Stimulated activated CD8-positive, alpha-beta memory T cell treated with anti-CD3 and anti-CD28 coated beads, Interleukin-15, amount 100 ng/mL, for 24 hours (primary cell): ENCODE measurements at places on chromosomes 2 and 18.
A peak's percentile ranks its signal among the peaks of the same experiment; 100 is the strongest.

DNA sequence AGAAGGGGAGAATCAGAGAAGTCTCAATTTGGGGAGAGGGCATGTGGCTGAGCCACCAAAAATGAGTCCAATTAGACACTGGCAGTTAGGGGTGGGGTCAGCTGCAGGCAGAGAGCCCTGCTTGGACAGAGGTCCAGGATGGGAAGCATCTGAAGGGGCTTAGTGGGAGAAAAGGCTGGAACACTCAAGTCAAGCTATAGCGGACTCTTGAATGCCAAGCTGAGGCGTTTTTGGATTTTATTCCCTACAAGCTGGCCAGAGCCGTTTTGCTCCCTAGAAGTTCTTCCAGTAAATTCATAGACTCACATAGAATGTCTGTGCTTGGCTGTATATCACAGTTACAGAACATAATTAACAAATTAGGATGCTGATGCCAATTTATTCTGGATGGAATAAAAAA, 172.8 kb downstream of the ACOXL start:
- DNase-seq, result no peak

GRCh38 chr2:217798743-217799562, 203.8 kb downstream of the TNS1 start:
- no peak for DNase-seq

DNA sequence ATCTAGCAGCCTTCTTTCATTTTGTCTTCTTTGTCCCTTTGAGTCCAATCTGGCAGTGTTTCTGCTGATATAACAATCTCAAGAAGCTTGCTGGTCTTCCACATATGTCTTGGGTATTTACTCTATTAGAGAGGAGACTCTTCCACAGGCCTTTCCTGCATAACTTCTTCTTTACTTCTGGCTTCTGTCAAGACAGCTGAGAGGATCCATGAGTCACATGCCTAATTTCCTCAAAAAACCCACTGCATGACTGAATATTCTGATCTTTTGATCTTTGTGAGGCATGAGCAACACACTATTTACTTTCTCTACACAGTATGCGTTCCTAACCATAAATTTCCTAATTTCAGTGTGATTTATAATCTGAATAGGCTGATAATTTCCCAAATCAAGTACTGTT, 5.1 kb upstream of the DCC start:
- no peak for DNase-seq

- DNase-seq, result no peak
Measured at GRCh38 chr18:35581546-35581897, at the start of gene GALNT1. TSS of gene GALNT1 (plus strand) at chr18:35581740. CDS start at chr18:35654663, 72,923 bp downstream.

DNA sequence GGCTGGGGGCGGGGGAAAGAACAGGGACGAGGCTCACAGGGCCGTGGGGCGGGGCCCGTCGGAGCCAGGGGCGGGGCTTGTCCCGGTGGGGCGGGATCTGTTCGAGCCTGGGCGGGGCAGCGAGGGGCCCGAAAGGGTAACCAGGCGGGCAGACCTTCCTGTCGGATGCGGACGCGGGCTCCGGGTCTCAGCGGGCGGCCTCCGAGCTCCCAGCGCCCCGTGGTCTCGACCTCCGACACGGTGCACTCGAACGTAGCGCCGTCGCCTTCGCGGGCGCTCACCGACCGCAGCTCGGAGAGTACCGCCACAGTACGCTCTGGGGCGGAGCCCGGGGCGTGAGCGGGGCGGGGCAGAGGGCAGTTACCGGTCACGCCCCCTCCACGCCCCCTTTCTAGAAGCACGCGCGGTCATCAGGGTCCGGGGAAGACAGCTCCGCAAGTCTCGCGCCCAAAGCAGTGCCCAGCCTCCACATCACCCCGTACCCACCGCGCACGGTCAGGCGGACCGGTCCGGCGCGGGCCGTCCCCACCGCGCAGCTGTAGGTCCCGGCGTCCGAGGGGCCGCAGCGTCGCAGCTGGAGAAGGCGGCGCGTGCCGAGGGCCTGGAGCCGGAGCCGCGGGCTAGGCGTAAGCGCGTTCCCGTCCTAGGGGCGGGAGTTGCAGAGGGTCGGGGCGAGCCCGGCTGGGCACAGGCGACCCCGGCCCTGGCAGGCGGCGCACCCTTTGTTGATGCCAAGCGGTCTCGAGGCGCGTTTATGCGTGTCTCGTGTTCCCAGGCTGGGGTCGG, 8.7 kb downstream of the TMEM198 start:
- peak; percentile 66 for DNase-seq

- DNase-seq, result no peak
Measured at GRCh38 chr2:172094294-172095145, 8.2 kb downstream of the DLX2 start.

GRCh38 chr2:96819876-96820511, 3.9 kb downstream of the CNNM3 start:
- DNase-seq, result no peak

DNA sequence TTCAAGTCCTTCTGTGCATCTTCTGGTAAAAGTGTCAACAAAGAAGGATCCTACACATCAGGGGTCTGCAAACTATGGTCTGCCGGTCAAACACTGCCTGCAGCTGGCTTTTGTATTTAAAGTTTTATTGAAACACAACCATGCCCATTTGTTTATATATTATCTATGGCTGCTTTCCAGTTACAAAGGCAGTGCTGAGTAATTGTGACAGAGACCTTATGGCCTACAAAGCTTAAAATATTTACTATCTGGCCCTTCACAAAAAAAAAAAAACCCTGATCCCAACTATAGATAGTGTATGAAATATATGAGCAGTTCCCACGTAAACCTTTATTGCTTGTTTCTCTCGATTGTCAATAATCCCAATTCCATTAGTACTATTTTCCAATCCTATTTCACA, 101.4 kb downstream of the RBMS1 start:
- DNase-seq, result no peak

GRCh38 chr2:235514627-235515363, 21.0 kb downstream of the AGAP1 start:
- no peak for DNase-seq

- DNase-seq, result no peak
Measured at GRCh38 chr2:75497256-75497655, 63.5 kb downstream of the EVA1A start.

- DNase-seq, result no peak
Measured at GRCh38 chr18:44502790-44503189, 177.9 kb upstream of the SETBP1 start.

- no peak for DNase-seq
Measured at GRCh38 chr2:102235491-102235890, 48.7 kb downstream of the IL1RL2 start.

- DNase-seq, result no peak
Measured at GRCh38 chr2:146634230-146635097, 1210.4 kb upstream of the ACVR2A start.

DNA sequence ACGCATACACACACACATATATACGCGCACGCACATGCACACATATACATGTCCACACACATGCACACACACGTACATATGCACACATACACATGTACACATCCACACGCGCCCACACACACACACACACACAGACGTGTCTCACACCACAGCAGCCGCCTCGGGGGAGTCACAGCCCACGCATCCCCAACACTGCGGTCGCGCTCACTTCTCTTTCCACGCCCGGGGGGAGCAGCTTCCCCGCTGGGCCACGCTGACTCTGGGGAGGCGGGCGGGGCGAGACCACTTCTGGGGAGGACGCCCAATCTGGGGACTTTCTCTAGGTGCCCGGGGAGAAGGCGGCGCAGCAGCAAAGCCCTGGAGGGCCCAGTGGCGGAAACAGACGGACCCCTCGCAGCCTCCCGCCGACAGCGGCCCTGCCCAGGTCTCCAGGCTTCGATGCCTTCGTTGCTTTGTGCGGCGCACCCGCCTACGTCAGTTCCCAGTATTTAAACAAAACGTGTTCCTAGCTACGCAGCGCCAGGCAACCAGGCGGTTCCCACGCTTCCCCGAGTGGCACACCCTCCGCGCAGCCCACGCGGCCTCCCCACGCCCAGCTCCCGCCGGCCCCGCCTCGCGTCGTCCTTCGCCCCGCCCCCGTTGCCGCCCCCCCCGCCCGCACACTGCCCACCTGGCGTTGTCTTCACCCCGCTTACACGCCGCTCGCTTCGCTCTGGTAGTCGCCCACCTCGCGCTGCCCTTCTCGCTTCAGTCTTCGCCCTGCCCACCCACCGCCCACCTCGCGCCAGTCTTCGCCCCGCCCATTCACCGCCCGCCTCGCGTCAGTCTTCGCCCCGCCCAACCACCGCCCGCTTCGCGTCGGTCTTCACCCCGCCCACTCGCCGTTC, 810 bp upstream of the RBFA start:
- DNase-seq, result no peak
